ENCODE measurements at places on chromosomes 5 and 9. TPM values are rescaled to one million over a fixed set of nuclear protein-coding genes. Genes with fewer than 3 reads are reported as not detected.

The ZFYVE16 gene
- polyA plus RNA-seq = 15.8 TPM

The DNAI1 gene
- not detected for polyA plus RNA-seq

The PRDM9 gene
- not detected for polyA plus RNA-seq

The LYRM7 gene
- 27.5 TPM for polyA plus RNA-seq

The PCDHB6 gene
- polyA plus RNA-seq = 0.25 TPM

The NEUROG1 gene
- polyA plus RNA-seq = not detected

The S100Z gene
- not detected for polyA plus RNA-seq

The DIPK1B gene
- 0.15 TPM for polyA plus RNA-seq

The N4BP3 gene
- polyA plus RNA-seq = 0.16 TPM

- peak; percentile 69 for DNase-seq
Measured at GRCh38 chr5:73213566-73213998, 40.6 kb downstream of the TMEM174 start.

- DNase-seq = peak; percentile 17
Measured at GRCh38 chr5:115542651-115543364, 1.8 kb downstream of the FEM1C start.

- no peak for DNase-seq
Measured at GRCh38 chr5:165014439-165014838, 1509.0 kb downstream of the MAT2B start.

DNA sequence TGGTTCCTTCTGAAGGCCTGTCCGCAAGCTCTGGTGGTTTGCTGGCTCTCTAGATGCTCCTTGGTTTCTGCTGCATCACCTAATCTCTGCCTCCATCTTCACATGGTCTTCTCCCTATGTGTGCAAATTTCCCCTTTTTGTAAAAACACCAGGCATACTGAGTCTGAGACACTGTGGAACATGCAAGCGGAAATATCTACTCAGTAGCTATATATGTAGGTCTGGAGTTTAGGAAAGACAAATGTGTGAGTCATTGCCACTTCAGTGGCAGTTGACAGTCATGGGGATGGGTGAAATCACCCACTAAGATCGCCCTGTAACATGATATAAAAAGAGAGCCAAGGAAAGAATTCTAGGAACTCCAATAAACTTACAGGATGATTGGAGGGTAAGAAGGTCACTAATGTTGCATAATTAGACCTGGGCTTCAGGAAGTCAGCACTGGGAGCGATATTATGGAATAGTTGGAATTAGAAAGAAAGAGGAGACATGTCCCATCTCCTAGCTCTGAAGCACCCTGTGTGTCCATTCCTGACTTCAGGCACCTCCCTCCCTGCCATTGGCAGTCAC lies 22.7 kb upstream of the UBLCP1 start:
- DNase-seq = peak; percentile 25

GRCh38 chr5:10456583-10457420 lies 15.1 kb downstream of the ROPN1L start:
- peak; percentile 87 for DNase-seq

GRCh38 chr9:109901201-109901600 lies 121.2 kb downstream of the PALM2AKAP2 start:
- peak; percentile 84 for DNase-seq

DNA sequence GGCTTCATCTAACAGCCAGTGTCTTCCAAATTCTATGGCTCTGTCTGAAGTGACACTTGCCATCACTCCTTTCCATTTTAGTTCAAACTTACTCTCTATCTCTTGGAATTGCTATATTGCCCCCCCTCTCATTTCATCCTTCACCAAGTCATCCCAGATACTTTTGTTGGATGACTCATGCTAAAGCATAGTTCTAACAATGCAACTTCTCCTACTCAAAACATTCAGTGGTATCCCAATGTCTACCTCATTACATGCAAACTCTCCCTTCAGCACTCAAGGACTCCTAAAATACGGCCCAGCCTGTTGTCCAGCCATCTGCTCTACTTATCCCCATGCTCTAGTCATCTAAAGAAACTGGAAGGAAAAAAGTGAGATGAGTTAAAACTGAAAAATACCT lies 171.6 kb downstream of the RASEF start:
- DNase-seq = no peak

DNA sequence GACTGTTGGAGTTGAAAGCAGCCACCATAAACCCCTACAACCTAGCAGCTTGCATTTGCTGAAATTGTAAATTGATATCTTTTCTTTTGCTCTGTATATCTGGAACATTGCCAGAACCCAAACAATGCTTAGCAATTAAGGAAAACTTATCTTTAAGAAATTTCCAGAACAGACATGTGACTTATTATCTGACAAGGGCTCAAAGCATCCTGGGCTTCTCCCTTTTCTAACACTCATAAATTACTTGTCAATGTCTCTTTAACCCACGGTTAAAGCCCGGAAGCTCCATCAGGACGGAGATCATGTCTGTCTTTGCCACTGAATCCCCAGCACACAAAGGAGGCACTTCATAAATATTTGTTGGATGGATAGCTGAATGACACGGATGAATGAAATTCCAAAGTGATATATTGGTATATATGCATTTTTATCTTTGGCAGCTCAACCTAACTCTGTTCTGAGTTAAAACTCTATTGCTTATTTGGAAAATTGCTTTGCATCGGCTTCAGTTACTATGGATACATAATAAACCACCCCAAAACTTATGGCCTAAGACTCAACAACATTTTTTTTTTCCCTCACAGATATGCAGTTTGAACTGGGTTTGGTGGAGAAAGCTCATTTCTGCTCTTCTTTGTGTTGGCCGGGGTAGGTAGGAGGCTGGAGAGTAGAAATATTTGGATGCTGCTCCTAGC lies 103.1 kb upstream of the CLINT1 start:
- DNase-seq = peak; percentile 29

DNA sequence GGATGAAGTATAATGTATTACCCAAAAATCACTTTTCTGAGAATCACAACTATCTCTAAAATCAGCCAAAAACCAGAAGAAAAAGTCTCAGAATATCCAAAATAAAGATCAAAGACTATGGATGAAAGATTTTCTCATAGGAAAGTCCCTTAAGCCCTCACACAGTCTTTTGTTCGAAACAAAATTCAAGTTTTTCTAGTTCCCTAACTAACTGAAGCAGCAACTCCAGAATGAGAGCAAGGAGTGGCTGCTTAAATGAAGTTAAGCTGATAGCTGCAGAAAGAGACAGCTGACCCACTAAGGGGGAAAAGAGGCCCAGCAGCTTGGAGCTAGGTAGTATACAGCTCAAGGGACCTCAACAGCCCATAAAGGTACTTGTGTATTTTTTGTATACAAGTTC lies 8.4 kb downstream of the ZBTB5 start:
- DNase-seq = no peak

DNA sequence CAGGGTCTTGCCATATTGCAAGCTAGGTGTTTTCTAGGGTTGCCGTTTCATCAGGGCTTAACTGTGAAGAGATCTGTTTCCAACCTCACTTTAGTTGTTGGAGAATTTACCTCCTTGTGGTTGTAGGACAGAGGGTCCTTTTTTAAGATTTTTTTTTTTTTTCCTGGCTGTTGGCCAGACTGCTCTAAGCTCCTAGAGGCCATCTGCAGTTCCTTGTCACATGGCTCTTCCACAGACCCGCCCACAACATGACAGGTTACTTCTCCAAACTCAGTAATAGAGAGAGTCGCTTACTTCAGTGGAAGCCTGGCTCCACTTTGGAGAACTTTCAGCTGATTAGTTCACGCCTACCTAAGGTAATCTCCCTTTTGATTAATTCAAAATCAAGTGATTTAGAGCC lies 543.7 kb downstream of the DMRTA1 start:
- DNase-seq = no peak

GRCh38 chr5:113909782-113910181 lies 396.3 kb downstream of the YTHDC2 start:
- no peak for DNase-seq

GRCh38 chr9:135480071-135480939 lies 723 bp downstream of the PPP1R26 start:
- DNase-seq = peak; percentile 73

GRCh38 chr9:110975278-110975677 lies 63.0 kb downstream of the LPAR1 start:
- DNase-seq = peak; percentile 34

- DNase-seq = peak; percentile 72
Measured at GRCh38 chr5:66596636-66597182, 516 bp downstream of the MAST4 start.

- DNase-seq = no peak
Measured at GRCh38 chr9:16575986-16576245, 294.6 kb downstream of the BNC2 start.

GRCh38 chr5:129500101-129500500 lies 40.0 kb downstream of the ADAMTS19 start:
- DNase-seq = no peak

GRCh38 chr5:121430538-121430937 lies 421.1 kb upstream of the FTMT start:
- no peak for DNase-seq

DNA sequence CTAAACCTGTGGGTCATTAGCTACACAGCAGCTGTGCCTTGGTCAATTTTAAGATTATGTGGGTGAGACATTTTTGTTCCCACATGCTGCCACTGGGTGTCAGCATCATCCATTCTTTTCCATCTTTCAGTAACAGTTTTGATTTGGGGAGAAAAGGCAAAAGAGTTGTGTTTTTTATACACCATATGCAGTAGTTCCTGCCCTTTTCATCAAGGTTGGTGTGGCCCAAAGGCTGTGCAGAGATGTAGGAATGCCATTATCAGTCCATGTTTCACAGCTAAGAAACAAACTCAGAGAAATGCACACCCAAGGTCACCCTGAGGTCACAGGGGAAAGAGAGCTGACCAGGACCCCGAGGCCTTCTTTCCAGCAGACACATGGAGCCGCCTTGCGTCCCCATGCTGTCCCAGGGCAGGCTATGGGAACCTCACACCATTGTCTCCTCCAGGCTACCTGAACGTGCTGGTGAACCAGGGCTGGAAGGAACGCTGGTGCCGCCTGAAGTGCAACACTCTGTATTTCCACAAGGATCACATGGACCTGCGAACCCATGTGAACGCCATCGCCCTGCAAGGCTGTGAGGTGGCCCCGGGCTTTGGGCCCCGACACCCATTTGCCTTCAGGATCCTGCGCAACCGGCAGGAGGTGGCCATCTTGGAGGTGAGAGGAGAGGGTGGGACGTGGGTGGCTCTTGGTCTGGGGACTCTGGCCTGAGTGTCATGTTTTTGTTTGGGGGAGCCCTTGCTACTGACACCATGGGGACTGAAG lies 27.8 kb upstream of the GRPEL2 start:
- DNase-seq = peak; percentile 69

DNA sequence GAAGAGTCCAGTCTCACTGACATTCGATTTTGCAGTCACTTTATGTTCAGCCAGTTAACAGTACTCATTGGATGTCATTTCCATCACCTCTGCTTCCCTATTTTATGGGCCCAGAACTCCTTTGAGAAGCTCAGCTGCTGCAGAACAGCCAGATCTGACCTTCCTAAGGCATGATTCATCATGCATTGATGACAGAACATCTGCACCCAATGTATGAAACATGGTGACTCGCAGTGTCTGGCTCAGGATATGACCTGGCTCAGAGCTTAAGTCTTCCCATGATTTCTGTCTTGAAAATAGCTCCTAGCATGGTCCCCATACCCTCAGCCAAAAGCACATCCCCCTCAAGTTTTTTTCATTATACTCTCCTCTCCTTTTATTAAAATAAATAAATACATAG lies 92.6 kb upstream of the TRIM32 start:
- peak; percentile 95 for DNase-seq

- peak; percentile 53 for DNase-seq
Measured at GRCh38 chr5:132459031-132459982, 31.3 kb downstream of the IRF1 start.

- peak; percentile 79 for DNase-seq
Measured at GRCh38 chr9:16515879-16516301, 354.6 kb downstream of the BNC2 start.

DNA sequence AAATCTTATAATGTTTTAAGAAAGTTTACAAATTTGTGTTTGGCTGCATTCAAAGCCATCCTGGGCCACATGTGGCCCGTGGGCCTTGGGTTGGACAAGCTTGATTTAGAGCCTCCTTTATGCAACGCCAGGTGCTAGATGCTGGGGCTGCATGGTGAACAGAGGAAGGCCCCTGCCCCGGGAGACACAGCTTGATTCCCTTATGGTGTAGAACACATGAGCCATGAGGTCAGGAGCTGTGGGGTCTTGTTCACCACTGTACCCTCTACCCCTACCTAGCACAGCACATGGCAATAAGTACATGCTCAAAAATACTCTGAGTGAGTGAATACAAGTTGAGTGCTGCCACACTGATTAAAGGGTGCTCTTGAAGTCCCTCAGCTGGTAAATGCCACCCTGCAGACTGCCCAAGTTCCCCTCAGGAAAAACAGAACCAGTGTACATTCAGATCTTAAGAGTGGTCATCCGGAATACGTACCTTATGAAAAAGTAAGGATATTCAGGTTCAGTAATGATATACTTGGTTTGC lies 71.9 kb downstream of the ARRDC3 start:
- no peak for DNase-seq

DNA sequence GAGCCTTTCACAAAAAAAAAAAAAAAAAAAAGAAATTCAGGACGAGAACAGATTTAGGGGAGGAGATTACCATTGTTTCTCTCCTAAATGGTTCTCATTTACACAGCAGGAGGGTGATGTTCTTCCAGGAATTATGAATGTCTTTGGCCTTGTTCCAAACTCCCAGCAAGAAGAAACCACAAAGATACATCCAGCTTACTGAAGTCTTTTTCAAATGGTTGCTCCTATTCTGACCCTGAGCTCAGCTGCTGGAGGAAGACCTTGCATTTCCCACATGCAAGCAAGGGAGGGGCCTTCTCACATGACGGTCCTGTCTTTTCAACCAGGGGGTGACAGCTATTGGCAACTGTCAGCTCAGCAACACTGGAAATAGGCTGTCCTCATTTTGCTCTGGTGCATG lies 203.0 kb upstream of the VLDLR start:
- peak; percentile 55 for DNase-seq

- no peak for DNase-seq
Measured at GRCh38 chr9:127423476-127423933, 677 bp upstream of the ZNF79 start.

DNA sequence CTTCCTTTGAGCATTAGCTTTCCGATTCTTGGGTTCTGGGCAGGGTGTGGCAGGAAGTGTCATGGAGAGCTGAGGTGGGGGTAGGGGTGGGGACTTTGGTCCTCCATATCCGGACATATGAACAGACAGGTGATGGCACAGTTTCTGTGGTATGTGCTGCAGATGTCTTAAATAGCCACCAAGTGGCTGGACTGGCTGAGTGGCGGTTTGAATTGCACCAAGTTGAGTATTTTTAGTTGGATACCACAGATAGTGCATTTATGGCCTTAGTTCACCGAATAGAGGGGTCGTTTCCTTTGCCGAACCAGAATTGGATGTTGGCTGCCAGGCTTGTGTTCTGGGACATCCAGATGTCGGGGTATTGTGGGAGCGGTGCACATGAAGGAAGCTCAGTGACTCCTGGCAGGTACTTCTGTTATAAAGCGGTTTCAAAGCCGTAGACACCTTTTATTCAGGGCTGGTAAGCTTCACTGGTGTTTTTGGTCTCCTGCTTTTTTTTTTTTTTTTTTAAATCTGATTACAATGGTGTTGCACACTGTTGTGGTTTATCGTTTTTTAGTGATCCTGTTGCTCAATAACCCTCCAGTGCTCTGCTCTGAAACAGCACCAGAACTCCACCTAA lies 15.1 kb upstream of the TNFAIP8 start:
- no peak for DNase-seq

- peak; percentile 54 for DNase-seq
Measured at GRCh38 chr5:107361945-107362344, 308.8 kb downstream of the EFNA5 start.

GRCh38 chr5:120304663-120305062 lies 159.4 kb upstream of the PRR16 start:
- peak; percentile 65 for DNase-seq

- DNase-seq = no peak
Measured at GRCh38 chr9:7974335-7974960, 174.9 kb upstream of the DMAC1 start.
